ENCODE measurements at places on chromosomes 12 and 14.

DNA sequence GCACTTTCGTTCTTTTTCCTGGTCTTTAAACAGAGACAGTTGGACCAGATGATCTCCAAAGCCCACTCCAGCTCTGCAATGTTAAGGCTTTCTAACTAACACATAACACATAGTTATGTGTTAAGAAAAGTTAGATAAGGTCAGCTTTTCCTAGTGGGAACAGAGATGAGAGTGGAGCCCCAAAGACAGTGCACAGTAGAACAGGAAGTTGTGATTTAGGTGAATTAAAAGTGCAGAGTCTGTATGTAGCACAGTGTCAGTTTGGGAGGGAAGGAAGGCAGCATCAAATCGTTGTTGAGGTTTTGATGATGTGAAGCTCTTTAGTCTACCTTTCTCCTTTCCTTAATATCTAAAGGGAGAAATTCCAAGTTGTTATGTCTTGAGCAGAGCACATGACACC, 31.7 kb downstream of the PRORP start:
- DNase-seq = no peak

DNA sequence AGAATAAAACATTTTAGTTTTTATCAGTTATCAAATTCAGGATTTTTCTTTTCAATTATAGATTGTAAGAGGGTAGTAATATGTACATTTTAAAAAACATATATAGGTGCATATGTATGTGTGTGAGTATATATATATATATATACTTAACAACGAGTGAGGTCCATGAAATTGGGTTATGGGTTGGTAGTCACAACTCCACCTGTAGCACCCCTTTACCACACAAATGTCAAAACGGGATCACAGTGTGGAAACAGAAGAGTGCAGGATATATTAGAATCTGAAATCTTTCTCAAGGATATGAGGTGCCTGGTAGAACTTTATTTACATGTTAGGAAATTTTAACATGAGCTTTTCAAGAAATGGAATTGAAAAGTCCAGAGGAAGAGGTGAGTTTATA, 31.3 kb downstream of the MIA2 start:
- DNase-seq = no peak

- no peak for DNase-seq
These were observed 8.5 kb downstream of the CTDSP2 start for GRCh38 chr12:57837864-57838562.

- no peak for DNase-seq
These were observed 1085.4 kb downstream of the SLC6A15 start for GRCh38 chr12:83827193-83827592.

DNA sequence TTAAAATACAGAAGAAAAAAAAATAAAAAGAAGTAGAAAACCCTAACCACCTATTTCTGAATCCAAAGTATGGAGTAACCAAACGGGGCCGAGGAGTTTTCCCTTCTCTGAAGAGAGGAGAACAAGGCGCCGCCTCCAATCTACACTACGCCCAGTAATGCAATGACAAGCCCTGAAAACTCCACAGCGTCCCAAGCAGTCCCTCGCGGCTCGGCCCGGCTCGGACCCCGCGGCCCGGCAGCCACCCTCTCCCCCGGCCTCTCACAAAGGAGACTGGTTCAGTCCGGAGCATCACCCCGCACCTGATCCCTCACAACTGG, 371 bp downstream of the CHD8 start:
- no peak for DNase-seq

GRCh38 chr12:109286252-109286651, 22.8 kb downstream of the FOXN4 start:
- no peak for DNase-seq

- no peak for DNase-seq
These were observed 50.8 kb downstream of the DGLUCY start for GRCh38 chr14:91164676-91165075.

DNA sequence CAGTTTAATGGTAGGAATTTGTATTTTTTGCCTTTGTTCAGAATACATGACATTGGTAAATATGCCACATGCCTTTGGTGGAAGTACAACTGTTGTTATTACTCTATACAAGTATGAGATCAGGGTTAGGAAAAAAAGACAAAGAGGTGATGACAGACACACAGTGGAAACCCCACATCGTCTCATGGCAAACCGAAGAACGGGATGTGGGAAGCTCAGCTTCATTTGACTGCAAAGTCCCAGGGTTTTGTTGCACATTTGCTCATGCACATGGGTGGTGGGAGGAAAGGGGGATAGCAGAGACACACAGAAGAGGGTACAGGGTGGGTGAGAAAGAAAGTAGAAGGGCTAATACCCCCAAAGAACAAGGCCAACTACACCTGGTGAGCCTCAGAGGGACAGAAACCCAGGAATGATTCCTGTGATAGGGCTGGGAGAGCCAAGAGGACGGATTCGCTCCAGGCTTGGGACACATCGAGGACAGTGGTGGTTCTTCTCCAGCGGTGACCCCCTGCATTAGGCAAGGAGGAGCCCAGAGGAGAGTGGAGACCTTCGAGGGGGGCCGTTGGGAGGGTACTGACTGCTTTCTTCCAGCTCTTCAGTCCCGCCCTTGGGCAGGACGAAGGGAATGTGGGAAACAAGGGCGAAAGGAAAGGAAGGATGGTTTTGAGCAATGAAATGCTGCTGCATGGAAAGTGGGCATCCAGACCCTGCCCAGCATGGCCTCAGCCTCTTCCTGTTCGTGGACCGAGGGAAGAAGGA, 8.1 kb downstream of the VAMP1 start:
- no peak for DNase-seq

DNA sequence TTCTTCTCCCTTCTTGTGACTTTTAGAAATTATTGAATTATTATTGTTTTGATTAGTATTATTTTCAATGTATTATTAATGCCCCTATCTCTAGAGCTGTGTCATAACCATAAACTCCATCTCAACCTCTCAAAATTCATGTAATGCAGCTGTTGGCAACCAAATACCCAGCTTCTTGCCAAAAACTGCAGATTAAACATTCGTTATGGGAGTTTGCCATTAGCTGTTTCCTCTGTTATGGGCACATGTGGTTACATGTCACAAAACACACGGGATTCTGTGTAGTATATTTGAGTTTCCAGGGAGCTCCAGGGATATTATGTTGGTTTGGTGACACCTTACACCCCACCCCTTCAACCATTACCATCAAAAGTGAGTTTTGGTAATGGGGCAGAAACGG, 2.8 kb upstream of the ALX1 start:
- no peak for DNase-seq

DNA sequence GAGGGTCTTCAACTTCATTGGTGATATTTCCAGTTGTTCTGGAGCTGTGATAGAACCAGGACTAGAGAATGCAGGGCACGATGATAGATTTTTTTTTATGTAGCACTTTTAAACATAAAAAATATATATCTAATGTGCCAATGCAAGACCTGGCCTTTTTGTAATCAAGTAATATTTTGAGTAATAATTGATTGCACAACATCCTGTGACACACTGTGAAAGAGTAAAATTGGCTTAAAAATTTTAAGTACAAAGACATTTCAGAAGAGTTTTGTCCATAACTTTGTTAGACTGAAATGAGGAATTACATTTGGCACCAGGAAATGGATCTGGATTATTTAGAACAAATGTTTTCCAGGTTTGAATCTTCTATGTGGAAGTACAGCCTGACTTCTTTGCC, 22.1 kb downstream of the PRKCH start:
- DNase-seq = no peak

DNA sequence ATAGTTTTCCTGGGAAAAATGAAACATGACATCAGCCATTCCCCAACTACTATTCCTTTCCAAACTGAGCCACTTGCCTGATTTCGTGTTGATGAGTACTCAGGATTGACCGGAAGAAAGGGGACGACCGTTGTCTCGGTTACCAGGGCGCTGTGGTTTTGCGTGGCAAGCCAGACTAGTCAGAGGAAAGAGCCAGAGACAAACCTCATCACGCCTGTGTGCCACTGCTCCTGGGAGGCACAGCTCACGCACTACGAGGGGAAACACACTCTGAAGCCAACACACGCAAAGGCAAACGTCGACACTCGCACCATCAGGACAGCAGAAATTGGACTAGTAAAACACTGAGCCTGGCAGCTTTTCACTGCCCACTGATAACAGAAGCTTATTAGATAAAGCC, 35.0 kb downstream of the GIT2 start:
- DNase-seq = no peak

DNA sequence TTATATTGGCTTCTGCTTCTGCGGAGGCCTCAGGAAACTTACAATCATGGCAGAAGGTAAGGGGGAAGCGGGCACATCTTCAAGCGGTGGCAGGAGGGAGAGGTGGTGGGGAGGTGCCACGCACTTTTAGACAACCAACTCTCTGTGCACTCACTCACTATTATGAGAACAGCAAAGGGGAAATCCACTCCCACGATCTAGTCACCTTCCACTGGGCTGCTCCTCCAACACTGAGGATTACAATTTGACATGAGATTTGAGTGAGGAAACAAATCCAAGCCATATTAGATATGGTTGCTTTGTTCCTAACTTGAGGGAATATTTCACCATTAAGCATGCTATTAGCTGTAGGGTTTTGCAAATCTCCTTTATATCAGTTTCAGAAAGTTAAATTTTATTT, 80.3 kb downstream of the UNC79 start:
- no peak for DNase-seq

- DNase-seq = no peak
These were observed 48.2 kb downstream of the NELL2 start for GRCh38 chr12:44827832-44828438.

DNA sequence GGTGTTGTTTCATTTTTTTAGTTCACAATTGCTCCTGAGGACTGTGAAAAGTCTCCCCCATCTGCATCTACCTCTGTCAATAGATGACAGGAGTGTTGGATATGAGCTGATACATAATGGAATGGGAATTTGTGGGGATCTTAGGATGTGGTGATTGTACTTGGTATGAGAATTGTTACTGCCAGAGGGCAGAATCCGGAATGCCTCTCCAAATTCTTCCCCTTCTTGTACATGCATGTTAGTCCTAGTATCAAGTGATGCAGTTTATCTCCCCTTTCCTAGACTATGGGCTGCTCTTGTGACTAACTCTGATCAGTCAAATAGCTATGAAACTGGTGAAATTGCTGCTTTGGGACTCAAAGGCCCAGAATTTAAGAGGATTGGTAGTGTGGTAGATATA, 24.8 kb upstream of the NOVA1 start:
- no peak for DNase-seq

GRCh38 chr12:45425426-45425825, 209.5 kb downstream of the ANO6 start:
- DNase-seq = no peak

DNA sequence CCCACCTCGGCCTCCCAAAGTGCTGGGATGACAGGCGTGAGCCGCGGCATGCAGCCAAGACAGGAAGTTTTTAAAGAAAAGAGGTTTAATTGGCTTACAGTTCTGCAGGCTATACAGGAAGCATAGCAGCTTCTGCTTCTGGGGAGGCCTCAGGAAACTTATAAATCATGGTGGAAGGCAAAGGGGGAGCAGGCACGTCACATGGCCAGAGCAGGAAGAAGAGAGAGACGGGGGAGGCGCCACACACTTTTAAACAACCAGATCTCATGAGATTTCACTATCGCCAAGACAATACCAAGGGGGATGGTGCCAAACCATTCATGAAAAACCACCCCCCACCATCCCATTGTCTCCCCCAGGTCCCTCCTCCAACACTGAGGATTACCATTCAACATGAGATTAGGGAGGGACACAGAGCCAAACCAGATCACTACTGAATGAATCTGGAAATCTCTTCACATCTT, 14.1 kb downstream of the CCDC63 start:
- DNase-seq = no peak

DNA sequence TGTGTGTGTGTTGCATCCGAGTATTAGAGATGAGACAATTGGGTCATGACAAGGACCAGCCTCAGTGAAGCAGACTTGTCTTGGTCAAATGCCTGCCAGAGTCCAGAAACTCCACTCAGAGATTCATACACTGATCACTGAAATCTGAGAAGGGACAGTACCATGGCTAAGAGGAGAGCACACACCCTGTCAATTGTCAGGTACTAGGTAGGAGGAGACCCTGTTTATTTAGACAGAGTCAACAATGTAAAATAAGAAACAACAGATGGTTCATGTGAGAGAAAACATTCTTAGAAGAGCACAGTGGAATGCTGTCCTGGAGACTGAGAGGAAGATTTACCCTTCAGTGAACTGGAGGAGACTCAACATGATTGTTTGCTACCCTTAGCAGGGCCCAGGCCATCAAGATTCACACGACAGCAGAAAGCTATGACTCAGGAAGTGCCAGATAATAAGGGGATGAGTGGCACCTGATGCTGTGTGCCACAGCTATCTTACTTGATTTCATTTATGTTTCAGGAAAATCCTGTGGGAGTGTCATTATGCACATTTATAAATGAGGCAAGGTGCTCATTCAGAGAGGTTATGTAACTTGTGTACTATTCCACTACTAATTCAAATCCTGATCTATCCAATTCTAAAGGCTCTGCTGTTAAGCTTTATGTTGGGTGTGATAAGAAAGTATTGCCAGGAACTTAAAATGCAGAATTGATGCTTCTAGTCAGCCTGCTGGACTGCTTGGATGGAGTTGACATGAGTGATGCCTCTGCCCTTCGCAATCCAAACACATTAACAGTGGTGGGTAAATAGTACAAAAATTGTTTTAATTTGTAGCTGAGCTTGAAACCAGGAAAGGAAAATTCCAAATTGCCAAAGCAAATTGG, 136.6 kb upstream of the NEDD1 start:
- DNase-seq = no peak

GRCh38 chr14:102066041-102066451, 20.8 kb downstream of the HSP90AA1 start:
- no peak for DNase-seq

- DNase-seq = no peak
These were observed 35.3 kb upstream of the TTC7B start for GRCh38 chr14:90851327-90852036.

- DNase-seq = no peak
These were observed 19.0 kb downstream of the SUSD6 start for GRCh38 chr14:69630360-69630759.

GRCh38 chr12:111412830-111413441, 7.2 kb downstream of the SH2B3 start:
- DNase-seq = no peak

DNA sequence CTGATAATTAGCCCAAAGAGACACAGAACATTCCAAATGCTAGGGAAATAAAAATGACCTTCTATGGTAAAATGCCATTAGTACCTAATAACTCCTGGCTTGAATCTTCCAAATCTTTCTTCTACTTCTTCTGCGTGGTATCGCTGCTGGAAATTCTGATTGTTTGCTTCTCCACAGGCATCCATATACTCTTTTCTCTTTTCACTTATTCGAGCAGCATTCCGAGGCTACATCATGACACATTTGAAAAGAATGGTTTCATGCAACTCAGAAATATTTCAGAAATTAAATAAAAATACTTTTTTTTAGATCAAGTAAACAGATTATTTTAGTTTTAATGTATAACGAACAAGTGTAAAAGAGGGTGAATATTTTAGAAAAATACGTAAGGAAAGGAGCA, 18.9 kb downstream of the ZCCHC8 start:
- DNase-seq = no peak

DNA sequence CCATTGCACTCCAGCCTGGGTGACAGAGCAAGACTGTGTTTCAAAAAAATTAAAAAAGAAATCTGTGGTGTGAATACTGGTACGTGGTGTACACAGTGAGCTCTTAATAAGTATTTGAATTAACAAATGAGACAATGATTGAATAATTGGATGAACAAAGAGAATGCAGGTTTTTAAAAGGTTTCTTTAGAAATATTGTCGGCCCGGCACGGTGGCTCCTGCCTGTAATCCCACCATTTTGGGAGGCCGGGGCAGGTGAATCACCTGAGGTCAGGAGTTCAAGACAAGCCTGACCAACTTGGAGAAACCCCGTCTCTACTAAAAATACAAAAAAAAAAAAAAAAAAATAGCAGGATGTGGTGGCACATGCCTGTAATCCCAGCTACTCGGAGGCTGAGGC, 6.6 kb downstream of the HIF1A start:
- no peak for DNase-seq

GRCh38 chr12:22722081-22722480, 97.1 kb downstream of the ETNK1 start:
- DNase-seq = no peak

Data from activated CD4-positive, alpha-beta T cell treated with anti-CD3 and anti-CD28 coated beads, Interleukin-2, amount 50 U/mL, for 24 hours (primary cell).